Lower leg skin (tissue), 4 donors: ENCODE measurements at places on chromosomes 16 and 17. TPM values are rescaled to one million over a fixed set of nuclear protein-coding genes. Genes with fewer than 3 reads are reported as not detected.

GRCh38 chr17:36608794-36609497 lies 7.6 kb downstream of the MRM1 start:
- no peak for DNase-seq

DNA sequence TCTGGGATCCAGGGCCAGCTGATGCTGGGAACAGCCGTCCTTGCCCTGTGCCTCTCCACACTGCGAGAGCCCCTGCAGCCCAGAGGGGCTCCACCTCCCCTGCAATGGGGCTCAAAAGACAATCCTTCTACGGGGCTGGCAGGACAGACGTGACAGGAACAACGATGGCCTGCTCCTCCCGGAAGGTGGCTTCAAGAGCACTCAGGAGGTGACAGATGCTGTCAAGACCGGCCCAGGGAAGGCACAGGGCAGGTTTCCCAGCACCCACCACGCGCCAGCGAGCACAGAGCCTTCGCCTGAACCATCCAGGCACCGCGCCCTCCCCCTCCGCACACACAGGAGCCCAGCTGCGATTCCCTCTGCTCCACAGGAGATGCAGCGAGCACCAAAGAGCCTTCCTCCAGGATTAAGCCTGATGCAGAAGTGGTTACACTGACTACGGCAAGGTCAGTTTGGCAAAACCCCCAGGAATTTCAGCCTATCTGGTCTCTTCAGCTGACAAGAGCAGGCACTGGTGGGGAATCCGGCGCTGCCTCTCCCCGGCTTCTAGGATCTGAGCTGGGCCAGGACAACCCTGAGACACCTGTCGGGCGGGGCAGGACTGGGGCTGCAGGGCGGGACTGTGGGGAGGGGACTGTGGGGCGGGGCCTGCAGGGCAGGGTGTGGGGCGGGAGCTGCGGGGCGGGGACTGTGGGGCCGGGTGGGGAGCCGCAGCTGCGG lies 103.4 kb downstream of the ZNF778 start:
- DNase-seq = no peak

- DNase-seq = no peak
Measured at GRCh38 chr16:56226187-56226586, 34.9 kb downstream of the GNAO1 start.

DNA sequence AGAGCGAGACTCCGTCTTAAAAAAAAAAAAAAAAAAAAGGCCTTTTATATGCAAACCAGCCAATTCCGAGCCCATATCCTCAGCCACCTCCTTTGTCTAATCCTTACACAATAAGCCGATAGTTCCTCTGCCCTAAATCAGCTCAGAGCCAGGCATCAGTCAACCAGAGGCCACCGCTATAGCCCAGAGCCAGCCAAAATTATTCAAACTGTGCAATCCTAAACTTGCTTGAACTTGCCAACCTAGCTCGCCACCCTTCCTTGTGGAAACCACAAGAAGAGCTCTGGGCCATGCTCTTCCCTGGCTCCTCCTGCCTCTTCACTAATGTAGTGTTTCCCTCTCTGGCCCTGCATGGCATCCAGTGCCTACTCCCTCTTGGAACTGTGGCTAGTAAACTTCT lies 17.7 kb downstream of the ITGAL start:
- peak; percentile 31 for DNase-seq

- DNase-seq = no peak
Measured at GRCh38 chr17:57761887-57762286, 16.8 kb upstream of the CCDC182 start.

DNA sequence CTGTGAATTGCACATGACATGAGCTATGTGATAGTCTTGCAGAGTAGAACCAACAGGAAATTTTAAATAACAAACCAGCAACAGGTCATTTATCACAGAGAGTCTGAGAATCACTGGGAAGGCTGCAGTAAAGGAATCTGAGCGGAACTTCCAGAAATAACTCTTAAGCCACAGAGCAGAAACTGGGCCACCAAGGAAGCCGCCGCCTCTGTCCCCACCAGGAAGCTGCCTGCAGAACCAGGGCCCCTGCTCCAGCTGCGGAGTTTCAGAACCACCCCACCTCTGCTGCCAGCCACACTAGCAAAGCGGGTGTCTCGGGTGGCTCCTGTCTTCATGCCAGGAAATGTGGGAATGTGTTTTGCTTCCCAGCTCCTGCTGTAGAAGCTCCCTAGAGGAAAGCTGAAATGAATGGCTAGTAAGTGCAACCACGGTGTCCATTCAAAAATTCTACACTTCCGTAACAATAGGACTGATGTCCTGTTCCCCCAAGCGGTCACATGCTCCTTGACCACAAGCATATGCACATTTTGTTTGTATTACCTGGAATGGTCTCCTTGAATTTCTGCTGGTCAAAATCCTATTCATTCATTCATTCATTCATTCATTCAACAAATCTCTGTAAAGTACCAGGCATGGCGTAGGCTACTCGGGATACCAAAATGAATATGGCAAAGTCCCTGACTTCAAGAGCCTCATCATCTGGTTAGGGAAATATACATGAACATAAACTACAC lies 7.7 kb upstream of the ITPRIPL2 start:
- peak; percentile 76 for DNase-seq

DNA sequence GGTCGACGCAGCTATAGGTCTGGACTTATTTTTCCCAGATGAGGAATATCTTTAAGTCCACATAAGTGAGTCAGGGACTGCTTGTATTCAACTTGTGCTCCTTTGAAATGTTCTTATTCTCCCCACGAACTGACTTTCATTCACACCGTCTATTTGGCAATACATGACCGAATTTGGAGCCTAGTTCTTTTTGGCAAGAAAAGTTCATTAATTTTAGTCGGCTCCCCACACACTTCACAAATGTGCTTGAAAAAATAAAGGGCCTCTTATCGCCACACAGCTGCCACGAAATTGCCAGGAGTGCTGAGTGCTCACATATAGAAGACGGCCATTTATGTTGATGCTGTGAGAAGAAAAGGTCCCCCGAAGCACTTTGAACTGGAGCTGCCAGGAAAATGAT lies 152.6 kb downstream of the PRKCA start:
- DNase-seq = no peak

- DNase-seq = no peak
Measured at GRCh38 chr17:70254735-70255460, 85.6 kb downstream of the KCNJ2 start.

GRCh38 chr16:87540072-87540896 lies 47.5 kb upstream of the ZCCHC14 start:
- no peak for DNase-seq

- no peak for DNase-seq
Measured at GRCh38 chr16:69812688-69813014, 50.5 kb downstream of the WWP2 start.

GRCh38 chr16:46673320-46674013 lies 15.5 kb downstream of the VPS35 start:
- no peak for DNase-seq

- no peak for DNase-seq
Measured at GRCh38 chr17:35730400-35731005, 936 bp upstream of the RASL10B start.

DNA sequence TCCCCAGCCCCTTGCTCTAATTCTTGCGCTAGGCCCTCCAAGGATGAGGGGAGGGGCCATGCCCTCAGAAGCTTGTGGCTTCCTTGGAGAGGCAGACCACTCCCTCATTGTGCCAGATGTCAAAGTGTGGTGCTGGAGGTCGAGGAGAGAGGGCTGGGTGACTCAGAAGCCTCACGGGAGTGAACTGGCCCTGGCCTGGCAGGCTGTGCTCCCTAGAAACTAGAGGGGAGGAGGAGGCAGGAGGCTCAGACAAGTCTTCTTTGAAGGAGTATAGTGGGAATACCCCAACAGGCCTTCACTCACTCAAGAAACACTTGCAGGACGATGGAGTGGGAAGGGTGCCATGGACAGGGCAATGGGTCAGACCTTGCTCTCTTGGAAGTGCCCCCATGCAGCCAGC lies 18.5 kb downstream of the ANKRD40 start:
- DNase-seq = no peak

- DNase-seq = no peak
Measured at GRCh38 chr17:70120425-70120824, 45.4 kb downstream of the KCNJ16 start.

DNA sequence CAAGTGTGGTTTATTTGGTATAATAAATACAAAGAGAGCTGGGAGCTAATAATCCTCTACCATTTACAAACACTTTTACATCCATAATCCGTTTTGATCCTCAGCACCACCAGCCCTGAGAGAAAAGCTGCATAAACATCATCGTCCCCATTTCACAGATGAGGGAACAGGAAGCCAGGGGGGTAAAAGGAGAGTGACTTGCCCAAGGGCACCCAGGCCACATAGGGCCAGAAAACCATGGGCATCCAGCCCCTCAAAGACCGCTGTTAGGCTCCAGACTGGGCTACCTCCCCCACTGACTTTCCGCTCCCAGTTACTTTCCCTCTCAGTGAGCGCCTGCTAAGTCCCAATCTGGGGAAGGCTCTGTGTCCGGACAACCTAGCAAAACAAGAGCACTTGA lies 6.7 kb downstream of the STX1B start:
- DNase-seq = no peak

DNA sequence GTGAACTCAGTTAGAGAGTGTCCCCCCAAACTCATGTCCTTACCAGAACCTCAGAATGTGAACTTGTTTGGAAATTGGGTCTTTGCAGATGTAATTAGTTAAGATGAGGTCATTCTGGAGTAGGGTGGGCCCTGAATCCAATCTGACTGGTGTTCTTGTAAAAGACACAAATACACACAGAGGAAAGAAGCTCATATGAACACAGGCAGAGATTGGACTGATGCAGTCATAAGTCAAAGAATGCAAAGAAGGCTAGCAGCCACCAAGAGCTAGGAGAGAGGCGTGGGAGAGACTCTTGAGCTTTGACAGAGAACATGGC lies 2.1 kb upstream of the NAGPA start:
- DNase-seq = no peak

DNA sequence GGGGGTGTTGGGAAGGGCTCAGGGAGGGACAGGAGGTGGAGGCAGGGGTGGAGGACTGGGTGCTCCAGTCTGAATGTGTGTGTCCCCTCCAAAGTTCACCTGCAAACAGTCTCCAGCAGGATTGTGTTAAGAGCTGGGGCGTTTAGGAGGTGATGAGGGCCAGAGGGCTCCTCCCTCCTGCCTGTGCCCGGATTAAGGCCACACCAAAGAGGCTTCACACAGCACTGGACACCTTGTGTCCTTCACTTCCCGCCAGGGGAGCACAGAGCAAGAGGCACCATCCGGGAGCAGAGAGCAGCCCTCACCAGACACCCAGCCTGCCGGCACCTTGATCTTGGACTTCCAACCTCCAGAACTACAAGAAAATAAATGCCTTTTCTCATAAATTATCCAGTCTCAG lies 30.2 kb upstream of the ENPP7 start:
- DNase-seq = no peak

DNA sequence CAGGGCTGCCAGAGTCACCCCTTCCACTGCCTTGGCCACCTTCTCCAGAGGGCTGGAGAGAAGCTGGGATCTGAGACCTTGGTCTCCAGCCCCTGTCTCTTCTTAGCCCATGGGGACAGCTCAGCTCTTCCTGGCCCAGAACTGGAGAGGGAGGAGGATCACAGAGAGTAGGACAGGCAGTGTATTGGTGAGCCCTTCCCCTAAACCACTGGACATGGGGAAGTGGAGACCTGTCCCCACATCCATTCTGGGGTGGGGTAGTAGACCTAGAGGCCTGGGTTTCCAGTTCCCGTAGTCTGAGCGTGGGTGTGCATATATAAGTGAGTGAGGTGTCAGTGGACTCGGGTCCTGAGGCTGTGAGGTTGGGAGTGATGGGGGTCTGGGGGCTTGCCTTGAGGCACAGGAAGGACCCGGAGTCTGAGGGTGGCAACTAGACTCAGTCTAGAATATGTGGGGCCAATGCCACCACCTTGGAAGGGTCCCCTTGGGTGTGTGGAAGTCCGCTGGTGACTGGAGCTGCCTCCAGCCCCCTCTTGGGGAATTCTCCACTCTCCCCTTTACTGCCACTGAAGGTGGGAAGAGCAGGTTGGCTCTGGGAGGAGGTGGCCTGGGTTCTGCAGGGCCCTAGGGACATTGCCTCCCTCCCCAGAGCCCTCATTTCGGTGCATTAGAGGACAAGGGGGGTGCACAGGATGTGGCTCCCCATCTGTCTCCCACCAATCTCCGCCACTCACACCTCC lies 19.9 kb downstream of the GJD3 start:
- no peak for DNase-seq

- no peak for DNase-seq
Measured at GRCh38 chr17:49016775-49017463, 19.7 kb downstream of the IGF2BP1 start.

GRCh38 chr17:55748841-55749240 lies 2.0 kb upstream of the PCTP start:
- DNase-seq = no peak

DNA sequence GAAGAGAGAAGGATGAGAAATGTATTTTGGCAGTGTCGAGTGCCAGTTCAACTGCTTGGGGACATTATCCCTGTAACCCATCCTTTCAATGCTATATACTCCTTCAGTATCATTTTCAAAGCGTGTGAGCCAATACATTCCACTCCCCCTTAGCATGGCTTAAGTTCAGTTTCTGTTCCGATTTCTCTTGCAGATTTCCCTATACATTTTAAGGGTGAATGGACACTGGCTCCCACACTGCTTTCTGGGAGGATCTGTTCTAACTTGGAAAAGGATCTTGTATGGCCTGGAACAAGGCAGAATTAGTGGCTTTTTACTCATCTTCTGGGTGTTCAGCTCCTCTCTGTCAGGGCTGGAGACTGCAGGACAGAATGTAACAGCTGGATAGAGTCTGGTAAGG lies 333.8 kb downstream of the HAPSTR1 start:
- no peak for DNase-seq

GRCh38 chr17:28497931-28498330 lies 8.2 kb upstream of the FOXN1 start:
- DNase-seq = no peak

GRCh38 chr16:59973966-59974365 lies 1239.8 kb upstream of the GOT2 start:
- DNase-seq = no peak

- DNase-seq = no peak
Measured at GRCh38 chr17:60372790-60373483, 19.0 kb downstream of the USP32 start.

- DNase-seq = no peak
Measured at GRCh38 chr17:81417049-81417878, 22.0 kb downstream of the BAHCC1 start.

- DNase-seq = no peak
Measured at GRCh38 chr17:18016426-18016825, 22.5 kb downstream of the ATPAF2 start.

- DNase-seq = peak; percentile 75
Measured at GRCh38 chr17:5121186-5121841, 5.5 kb downstream of the USP6 start.

- DNase-seq = no peak
Measured at GRCh38 chr16:63363738-63364137, 1327.5 kb upstream of the CDH8 start.

- DNase-seq = no peak
Measured at GRCh38 chr16:30350134-30350871, 4.8 kb downstream of the CD2BP2 start.

GRCh38 chr17:74523308-74523707 lies 8.0 kb downstream of the CD300LB start:
- peak; percentile 1 for DNase-seq

The KRTAP9-4 gene
- 0.37 TPM for total RNA-seq

The NACA2 gene
- not detected for total RNA-seq

The MMP2 gene
- 241 TPM for total RNA-seq

The CLEC10A gene
- total RNA-seq = 0.46 TPM

The KRTAP3-1 gene
- not detected for total RNA-seq

The TBC1D28 gene
- total RNA-seq = not detected

The GP1BA gene
- not detected for total RNA-seq

The RPL27 gene
- 1,344 TPM for total RNA-seq

The SPNS2 gene
- 88.0 TPM for total RNA-seq

The RAMP2 gene
- total RNA-seq = 11.6 TPM

The IRX6 gene
- total RNA-seq = 17.7 TPM

The TRPV2 gene
- total RNA-seq = 8.8 TPM

The MSLN gene
- not detected for total RNA-seq

The NHLRC4 gene
- 0.63 TPM for total RNA-seq

The RND2 gene
- total RNA-seq = 0.67 TPM

The ADAM11 gene
- total RNA-seq = 2.3 TPM
